ENCODE measurements at places on chromosomes 2 and 18.

GRCh38 chr2:42137125-42137841 is 31.9 kb upstream of the EML4 start:
- no peak for DNase-seq

GRCh38 chr18:10121786-10122515 is 208.1 kb downstream of the VAPA start:
- no peak for DNase-seq

GRCh38 chr2:215396595-215397313 is 39.1 kb downstream of the FN1 start:
- DNase-seq, result no peak

GRCh38 chr2:55078956-55079355 is 28.7 kb upstream of the RTN4 start:
- DNase-seq, result no peak

DNA sequence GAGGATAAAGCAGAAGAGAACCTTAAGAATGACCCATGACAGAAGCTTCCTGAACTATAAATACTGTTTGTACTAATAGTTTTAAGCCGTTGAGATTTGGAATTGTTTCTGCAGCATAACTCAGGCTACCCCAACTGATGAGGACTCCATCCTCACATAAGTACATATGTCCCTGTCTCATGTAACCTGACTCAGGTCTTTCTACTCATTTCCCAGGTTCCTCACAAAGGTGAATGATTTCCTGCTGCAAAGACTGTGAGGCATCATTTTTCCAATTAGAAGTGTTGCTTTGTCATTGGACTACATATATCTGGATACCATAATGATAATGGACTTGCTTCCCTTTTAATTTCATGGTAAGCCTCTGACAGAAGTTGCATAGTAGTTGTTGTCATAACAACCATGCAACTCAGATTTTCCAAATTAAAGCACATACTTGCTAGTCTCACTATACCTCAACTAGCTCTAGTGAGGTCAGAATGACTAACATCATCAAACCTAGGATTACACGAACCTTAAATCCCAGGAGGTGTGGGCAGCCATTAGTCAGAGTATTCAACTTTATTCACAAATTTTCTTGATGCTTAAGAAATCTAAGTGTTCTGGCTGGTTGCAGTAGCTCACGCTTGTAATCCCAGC is 38.0 kb upstream of the NEDD4L start:
- no peak for DNase-seq

GRCh38 chr18:38886861-38887670 is 1321.5 kb upstream of the CELF4 start:
- DNase-seq, result no peak

- peak; percentile 69 for DNase-seq
Measured at GRCh38 chr2:10434886-10435819, 13.0 kb downstream of the ODC1 start.

DNA sequence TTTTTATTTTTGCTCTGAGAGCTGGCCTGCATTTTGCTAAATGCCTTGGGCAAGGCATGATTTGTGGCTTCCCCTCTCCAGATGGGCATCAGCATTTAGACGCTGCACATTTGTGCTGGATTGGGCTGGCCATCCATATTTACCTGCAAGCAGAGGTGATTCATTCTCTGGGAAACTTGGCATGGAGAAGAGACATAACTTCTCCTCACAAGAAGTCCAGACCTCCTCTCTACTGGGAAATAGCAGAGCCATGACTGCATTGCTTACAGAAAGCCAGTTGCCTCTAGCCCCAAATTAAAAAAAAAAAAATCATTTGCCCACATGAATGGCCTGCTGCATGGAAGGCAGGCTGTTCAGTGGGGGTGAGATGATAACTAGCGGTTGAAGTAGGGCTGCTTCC is 120.1 kb downstream of the ACTR3 start:
- DNase-seq, result no peak

- DNase-seq, result no peak
Measured at GRCh38 chr2:6917761-6918421, 679 bp downstream of the RNF144A start.

- no peak for DNase-seq
Measured at GRCh38 chr2:201343559-201343958, 13.6 kb downstream of the FLACC1 start.

DNA sequence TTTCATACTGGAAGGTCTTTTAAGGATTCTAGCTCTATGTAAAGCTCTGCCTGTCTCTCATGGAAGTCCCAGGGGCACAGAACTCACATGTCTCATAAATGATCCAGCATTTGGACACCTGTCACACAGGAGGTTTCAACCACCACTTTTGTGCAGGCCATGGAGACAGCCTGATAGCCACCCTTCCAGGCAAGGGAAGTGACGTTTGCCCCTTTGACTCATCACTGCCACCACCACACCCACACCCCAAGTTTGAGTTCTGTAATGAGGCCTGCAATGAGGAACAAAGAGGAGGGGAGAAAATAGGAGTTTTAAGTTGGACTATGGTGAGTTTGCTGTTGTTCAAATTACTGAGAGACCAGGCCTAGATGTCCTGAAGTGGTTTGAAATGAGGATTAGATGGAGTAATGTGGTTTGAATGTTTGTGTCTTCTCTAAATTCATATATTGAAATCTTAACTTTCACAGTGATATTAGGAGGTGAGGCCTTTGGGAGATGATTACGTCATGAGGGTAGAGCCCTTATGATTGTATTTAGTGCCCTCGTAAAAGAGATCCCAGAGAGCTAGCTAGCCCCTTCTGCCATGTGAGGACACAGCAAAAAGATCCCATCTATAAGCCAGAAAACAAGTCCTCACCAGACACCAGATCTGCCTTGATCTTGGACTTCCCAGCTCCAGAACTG is 175.3 kb upstream of the EPHA4 start:
- no peak for DNase-seq

- DNase-seq, result no peak
Measured at GRCh38 chr2:22377268-22377667, 1007.7 kb upstream of the KLHL29 start.

DNA sequence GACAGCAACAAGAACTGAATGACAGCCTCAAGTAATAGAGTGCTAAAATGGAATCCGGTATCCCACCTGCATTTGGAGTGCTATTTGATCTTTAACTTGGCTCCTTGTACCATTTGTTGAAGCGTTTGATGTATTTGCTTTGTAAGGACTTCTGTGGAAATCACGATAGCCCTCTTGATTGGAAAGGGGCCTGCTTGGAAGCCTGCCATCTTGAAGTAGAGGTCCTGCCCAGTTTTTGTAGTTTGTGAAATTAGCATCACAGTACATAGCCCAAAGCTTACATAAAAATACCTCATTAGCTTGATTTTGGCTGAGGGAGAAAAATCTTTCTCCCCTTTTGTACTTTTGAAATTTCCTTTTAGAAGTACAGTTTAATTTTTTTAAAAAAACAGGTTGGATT is 2.7 kb downstream of the CDCA7 start:
- DNase-seq, result no peak

DNA sequence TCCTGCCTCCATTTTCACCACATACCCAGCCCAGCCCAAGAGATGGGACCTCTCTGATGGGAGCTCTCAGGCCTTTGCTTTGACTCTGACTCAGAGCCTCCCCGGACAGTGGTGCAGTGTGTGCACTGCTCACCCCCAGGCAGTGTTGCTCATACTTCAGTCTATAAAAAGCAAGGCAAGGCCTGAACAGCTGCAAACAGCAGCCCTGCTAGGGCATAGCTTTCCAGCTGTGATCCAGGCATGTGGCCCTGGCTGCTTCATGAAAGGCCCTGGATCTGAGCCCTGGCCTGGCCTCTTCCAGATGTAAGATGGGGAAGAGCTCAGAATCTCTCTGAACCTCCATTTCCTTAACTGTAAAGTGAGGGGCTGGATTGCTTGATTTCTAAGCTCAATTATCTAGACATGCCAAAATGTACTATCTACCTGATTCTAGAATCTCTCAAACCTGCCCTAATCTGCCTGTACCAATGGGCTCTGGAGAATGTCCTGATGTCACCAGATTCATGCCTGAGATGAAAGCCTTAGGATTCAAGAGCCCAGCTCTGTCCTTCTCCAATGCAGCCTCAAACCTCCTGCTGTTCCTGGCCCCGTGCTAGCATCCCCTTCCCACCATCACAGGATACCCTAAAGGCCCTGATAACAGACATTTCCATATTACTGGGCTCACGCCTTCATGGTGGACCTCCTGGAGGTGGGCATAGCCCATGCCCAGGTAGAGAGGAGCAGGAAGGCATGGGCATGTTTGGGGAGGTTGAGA is 206.9 kb downstream of the ARL4C start:
- DNase-seq, result peak; percentile 19

DNA sequence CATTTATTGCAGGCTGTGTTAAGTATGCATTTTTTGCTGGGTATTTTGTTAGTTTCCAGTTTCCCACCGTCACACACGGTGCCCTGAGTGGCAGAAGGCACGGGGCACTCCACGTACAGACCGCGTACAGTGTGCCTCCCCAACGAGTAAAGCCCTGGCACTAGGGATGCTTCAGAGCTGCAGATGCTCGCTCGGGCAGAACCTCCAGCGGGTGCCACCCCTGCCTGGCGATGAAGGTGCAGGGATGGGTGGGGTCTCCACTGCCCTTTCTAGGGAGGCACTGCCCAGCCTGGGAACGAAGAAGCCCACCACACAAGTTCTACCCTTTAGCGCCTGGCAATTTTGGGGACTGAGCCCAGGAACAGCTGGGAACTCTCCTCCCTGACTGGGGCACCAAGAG is 4.1 kb downstream of the GREB1 start:
- DNase-seq, result no peak

- no peak for DNase-seq
Measured at GRCh38 chr2:217086038-217086522, 226.2 kb upstream of the TNP1 start.

GRCh38 chr2:240956171-240956934 is 42.1 kb upstream of the SNED1 start:
- no peak for DNase-seq

DNA sequence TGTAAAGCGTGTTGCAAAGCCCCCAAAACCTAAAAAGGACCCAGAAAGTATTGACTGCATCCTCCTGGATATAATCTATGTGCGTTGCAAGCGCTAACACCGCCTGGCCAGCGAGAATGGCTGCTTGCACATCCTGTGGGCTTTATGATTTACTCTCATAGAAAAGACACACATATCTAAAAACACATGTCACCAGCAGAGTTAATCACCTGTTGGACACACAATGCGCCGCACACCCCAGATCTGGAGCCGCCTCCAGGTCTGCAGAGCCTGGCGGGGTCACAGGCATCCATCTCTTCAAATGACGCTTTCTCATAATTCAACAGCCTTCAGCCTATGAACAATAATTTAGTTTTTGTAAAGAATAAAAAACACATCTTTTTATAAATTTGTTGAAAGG is 186.5 kb downstream of the RTP5 start:
- DNase-seq, result no peak
